ENCODE measurements at places on chromosomes 3 and 15.

DNA sequence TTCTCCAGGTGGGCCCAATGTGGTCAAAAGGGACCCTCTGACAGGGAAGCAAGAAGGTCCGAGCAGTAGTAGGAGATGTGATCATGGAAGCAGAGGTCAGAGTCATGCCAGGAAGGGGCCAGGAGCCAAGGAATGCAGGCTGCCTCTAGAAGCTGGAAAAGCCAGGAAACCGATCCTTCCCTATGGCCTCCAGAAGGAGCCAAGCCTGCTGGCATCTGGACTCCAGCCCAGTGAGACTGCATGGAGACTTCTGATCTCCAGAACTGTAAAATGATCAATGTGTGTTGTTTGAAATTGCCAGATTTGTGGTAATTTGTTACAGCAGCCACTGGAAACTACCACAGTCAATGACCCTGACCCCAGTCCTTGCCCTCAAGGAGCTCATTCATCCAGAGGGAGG lies 56.8 kb upstream of the SPATA12 start:
- no peak for DNase-seq

- no peak for DNase-seq
These were observed 45.4 kb downstream of the CACNA2D2 start for GRCh38 chr3:50457988-50458387.

GRCh38 chr3:188236271-188236670 lies 82.3 kb downstream of the LPP start:
- DNase-seq: no peak

DNA sequence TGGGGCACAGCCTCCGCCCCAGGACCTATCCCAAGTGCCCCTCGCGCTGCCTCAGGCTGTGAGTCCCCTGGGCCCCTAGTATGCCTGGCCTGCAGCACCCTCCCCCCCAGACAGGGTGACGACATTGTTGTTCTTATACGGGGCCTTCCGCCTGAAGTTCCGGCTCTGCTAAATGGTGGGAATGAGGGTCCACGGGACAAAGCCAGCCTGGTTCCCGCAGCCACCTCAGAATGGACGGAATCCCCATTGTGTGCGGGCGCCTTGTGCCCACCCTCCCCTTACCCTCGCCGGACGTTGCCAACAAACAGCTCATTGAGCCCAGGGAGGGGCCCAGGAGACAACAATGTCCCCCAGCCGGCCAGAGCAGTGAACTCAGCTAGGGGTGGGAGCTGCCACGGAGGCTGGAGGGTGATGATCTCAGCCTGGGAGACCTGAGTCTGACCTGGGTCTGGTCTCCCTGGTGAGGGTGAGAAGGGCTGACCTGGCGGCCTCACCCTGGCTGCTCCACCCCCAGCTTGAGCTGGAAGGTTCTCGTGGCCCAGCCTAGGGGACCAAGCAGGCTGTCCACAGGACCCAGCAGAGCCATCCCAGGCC lies 10.2 kb upstream of the DLL4 start:
- DNase-seq: no peak

GRCh38 chr3:123582315-123582714 lies 2.5 kb downstream of the HACD2 start:
- DNase-seq: no peak
